ENCODE measurements at places on chromosomes 4 and X. TPM values are rescaled to one million over a fixed set of nuclear protein-coding genes. Genes with fewer than 3 reads are reported as not detected.

MID2 gene
- total RNA-seq, result 37.9 TPM

MAGEB17 gene
- total RNA-seq, result not detected

CBR4 gene
- 9.8 TPM for total RNA-seq

SLC25A43 gene
- 33.7 TPM for total RNA-seq

FHL1 gene
- 3,943 TPM for total RNA-seq

PAGE1 gene
- total RNA-seq, result not detected
